ENCODE measurements at places on chromosomes 7 and 10.

DNA sequence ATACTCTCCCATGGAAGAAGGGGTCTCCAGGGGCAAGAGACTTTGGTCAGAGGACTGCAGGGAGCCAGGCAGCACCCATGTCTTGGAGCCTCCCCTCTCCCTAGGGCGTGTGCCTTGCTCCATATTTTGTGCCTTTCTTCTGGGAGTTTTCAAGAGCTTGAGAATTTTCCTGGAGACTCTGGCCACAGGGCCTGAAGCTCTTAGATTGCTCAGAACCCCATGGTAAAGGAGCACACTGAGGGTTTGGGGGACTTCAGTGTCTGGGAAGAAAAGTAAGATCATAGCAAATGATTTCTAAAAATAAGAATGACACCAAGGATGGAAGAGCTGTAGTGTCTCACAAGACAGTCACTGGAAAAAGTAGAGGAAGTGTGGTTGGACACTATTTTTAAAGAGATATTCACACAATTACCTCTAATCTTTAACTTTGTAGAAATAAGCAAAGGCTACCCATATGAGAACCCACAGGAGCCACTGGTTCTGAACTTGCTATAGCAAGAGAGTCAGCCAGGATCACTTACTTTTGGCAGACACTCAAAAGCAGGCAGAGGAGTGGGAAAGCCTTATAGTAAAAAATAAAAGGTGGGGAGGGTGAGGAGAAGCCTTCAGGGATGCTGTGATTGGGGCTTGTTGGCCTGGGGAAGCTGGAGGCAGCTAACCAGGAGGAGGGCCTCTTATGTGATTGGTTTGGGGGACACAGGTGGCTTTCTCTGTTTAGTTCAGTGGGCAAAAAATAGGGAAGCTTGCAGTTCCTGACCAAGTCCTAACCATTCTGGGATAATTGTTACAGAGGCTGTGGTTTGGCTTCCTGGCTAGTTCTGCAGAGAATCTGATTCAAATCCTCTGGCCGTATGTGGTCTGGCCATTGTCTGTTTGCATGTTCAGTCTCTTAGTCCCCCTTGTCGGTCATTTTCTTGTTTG is 5.1 kb upstream of the CSGALNACT2 start:
- DNase-seq, result peak; percentile 87

DNA sequence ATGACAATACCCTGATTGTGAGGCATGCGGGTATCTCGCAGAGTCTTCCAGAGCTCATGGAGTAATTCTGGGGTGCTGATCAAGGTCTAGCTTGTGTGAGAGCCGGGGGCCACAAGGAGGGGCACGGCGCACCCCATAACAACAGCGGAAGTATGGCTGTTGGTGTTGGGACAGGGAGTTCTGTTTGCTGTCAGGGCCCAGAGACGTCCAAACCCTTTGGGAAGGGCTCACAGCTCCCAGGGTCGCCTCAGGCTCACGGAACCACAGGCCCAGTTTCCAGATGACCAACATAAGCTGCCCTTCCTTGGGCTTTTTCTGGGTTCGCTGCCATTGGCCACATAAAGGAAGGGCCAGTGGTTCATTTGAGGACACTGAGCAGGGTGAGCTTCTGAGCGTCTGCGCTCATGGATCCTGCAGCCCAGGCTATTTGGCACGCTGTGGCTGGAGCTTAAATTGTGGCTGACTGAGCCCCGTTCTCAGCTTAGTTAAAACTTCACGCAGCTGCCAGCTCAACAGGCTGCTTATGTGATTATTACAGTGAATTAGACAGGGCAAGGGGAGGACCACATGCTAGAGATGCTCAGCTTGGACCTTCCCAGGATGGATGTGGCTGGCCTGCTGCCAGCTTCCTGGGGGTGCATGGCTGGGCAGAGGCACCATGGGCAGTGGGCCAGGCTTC is 92.3 kb downstream of the DNAJB6 start:
- no peak for DNase-seq

GRCh38 chr10:122147663-122148062 is 123.4 kb upstream of the BTBD16 start:
- DNase-seq, result no peak

DNA sequence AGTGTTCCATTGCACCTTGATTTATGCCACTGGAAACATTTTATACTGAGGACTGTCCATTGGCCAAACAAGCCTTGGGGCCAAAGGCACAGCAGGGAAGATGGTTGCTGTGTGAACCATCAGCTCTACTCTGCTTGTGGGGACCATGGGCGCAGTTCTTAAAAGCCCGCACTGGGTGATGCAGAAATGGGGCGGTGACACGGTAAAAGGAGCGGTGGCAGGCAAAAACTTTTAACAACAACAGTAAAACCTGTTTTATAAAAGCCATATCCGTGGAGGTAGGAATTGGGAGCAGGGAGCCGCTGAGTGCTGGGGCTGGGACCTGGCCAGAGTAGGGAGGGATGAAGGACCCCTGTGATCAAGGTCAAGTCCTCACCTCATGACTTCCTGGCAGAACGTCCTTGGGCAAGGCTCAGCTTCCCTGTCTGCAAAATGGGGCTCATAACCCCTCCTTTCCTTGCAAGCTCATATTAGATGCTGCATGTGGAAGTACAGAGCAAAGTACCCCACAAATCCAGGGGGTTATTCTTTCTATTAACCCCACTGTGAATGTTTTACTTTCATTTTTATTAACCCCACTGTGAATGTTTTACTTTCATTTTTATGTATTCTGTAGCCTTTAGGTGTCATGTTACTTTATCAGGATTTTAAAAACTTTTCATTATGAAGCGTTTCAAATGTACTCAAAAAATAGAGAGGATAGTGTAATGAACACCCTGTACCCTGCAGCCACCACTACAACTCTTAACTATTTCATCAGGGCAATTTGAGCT is 78.3 kb downstream of the GRK5 start:
- peak; percentile 14 for DNase-seq

GRCh38 chr7:949021-949934 is 5.2 kb downstream of the ADAP1 start:
- DNase-seq, result no peak

DNA sequence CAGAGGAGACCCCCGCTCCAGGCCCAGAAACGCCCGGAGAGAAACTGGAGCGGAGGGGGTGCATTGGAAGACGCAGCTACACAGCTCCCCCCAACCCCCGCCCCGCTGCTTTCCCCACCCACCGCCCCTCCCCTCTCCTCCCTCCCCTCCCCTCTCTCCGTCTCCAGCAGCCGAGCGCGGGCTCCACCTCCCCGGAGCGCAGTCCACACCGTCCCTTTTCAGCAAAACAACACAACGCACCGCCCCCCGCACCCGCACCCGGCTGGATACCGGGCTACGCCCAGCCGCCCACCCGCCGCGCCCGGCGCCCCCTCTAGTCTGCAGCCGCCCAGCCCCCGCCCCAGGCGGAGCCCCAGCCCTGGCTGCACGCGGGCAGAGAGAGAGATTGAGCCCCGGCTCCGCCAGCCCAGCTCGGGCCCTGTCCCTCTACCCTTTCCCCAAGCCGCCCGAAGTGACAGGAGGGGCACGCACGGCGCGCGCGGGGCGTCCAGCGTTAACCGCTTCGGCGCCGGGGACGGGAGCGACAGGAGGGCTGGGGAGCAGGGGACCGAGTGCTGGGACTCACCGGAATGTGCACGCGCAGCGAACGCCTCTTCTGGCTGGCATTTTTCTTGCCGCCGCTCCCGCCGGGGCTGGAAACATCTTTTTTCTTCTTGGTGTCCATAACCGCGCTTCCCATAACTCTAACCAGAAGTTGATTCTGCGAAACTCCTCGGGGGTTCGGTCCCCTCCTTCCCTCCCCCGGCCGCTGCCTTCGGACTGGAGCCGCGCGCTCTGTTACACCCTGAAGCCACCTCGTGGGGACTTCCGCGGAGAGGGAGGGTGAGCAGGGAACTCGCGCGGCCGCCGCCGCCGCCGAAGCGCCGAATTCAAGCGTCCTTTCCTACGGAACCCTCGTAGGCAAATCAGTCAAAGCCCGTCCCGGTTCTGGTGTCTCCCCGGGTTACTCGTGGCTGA is 695 bp downstream of the PRKAG2 start:
- DNase-seq, result peak; percentile 80

DNA sequence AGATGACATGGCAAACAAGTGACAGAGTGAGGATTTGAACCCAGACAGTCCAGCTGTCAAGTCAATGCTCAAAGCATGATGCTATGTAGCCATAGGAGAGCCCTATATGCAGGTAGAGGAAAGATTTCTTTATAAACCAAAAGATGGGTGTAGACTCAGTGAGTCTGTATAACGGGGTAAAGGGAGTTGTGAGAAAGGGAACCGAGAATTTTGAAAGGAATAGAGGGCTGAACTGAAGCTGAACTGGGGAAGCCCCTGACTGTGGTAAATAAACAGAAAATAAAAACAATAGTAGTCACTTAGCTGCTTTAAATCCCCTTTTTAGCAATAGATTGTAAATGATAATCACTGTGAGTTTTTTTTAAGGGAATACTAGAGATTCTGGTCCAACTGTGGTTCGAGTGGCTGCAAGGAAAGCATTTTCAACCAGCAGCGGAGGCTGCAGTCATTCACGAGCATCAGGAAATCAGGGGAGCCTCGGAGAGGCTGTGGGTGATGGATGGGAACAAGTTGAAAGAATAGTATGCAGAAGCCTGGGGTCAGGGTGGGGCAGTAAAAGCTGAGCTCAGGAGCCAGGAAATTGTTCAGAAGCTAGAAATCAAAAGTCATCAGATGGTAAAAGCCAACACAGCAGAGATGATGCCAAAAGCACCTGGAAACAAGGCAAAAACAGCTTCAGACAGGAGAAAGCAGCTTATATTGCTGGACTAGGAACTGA is 393.5 kb downstream of the GFRA1 start:
- no peak for DNase-seq

- DNase-seq, result peak; percentile 45
Observed at GRCh38 chr10:77036993-77037734, 600.4 kb downstream of the KCNMA1 start.

Measured in suppressor macrophage treated with lipopolysaccharide for 1 hour (primary cell).